ENCODE measurements at places on chromosomes 5 and 9.

GRCh38 chr9:112546149-112547012, 59.8 kb downstream of the KIAA1958 start:
- DNase-seq: no peak

DNA sequence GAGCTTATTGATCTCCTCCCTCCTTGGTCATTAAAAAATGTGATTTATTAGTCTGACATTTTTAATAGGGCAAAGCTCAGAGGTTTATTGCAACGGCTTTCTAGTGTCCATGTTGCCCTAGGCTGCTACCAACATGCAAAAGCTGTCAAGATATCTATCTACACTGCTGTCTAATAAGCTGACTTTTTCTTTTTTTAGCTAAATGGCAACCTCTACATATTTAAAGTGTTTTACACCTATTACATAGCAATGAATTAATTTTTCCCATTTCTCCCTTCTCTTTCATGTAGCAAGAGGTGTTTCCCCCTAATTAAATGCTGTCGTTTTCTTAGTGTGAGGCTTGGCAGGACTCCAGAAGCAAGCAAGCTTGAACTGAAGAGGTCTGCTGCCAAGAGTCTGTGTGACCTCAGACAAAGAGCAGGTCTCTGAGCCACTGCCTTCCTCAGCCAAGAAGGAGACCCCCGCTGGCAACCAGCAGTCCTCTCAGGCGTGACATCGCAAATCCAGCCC, 79.4 kb downstream of the GAS1 start:
- no peak for DNase-seq

- no peak for DNase-seq
These were observed 288.0 kb downstream of the IZUMO3 start for GRCh38 chr9:24257726-24258125.

GRCh38 chr5:146076028-146076427, 29.3 kb downstream of the PLAC8L1 start:
- DNase-seq: no peak

GRCh38 chr5:134003817-134004625, 754 bp downstream of the VDAC1 start:
- no peak for DNase-seq

DNA sequence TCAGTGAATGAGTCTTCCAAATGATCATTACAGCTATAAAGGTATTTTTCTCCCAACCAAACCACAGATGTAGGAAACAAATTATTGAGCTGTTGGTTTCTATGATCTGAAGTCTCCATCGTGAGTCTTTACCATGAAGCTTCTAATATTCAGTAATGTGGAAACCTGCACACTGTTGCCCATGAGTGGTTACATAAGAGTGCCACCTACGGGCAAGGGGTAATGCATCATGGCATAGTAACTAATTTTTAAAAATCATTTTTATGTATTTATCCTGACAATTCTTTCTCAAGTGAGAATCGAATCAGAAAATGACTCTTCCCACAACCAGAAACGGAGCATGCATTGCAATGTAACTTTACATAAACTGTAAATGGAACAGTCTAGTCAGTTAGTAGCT, 282.5 kb upstream of the SMARCA2 start:
- no peak for DNase-seq
